T-helper 2 cell (primary cell): ENCODE measurements at places on chromosomes 7 and 10.

- no peak for DNase-seq
Measured at GRCh38 chr10:104002911-104003310, 36.0 kb downstream of the SLK start.

GRCh38 chr10:12413369-12413711 is 64.0 kb downstream of the CAMK1D start:
- DNase-seq, result no peak

DNA sequence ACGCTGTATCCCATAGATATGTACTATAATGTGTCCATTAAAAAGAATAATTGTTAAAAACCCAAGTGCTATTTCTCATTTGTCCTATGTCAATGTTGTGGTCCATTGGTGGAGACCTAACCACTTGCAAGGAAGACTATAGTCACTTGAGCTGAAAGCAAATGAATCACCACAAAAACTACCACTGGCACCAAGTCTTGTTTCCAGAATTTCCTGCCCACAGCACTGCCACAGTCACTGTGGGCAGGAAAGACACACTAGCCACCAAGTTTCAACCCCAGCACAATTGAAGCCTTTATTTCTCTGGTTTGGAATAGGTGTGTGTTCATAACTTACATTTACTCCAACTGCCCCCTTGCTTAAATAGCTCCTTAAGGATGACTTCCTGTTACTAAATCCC is 12.4 kb downstream of the DIP2C start:
- no peak for DNase-seq

GRCh38 chr7:95213809-95214492 is 110.4 kb downstream of the PON1 start:
- DNase-seq, result no peak

DNA sequence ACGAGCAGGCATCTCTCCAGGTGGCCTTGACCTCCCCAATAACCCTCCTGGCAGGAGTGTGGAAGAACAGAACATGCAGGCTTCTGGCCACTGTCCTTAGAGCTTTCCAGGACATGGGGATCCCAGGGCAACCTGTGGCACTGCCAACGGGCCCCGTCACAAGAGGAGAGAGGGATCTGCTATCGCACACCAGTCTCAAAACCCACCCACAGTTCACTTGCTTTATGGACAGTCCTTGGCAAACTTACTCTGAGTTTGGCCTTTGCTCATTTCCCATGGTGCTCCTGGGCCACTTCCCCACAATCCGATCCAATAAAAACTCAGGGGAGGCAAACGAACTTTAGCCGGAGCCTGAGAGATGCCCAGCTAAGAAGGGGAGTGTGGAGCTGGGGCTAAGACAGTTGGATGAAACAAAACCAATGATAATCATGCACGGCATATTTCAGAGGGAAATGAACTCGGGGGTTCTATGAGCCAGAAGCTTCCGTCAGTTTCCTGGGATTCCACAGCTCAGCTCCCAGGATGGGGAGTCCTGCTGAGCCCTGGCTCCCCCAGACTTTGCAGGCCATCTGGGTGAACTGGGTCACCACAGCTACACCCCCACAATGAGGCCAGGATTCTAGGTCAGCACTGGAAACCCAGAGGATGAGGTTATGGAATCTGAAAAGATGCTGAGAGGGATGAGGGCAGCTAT is 158.4 kb downstream of the NEURL1 start:
- no peak for DNase-seq

DNA sequence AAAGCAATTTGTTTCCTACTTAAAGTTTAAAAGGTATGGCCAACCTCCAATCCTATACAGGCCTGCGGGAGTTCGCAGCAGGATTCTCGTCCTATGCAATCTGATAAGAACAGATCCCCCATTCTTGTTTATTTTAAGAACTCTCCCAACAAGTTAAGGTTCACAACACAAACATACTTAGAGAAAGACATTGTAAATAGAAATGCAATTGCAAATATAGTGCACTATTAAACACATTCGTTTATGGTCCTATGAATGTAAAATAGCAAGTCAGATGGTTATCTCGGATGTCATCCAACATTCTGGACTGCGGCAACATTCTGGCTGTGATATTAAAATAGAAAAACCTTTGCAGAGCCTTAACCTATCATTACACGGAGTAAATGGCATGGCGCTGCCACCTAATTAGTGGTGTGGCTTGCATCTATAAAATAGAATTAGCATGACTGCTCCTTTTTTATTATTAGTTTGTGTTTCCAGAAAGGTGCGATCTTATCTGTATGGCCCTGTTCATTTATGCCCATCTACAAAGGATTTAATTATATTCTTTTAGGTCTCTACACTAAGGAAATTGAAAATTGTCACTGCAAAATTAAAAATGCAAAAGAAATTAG is 37.0 kb downstream of the BEND7 start:
- no peak for DNase-seq

DNA sequence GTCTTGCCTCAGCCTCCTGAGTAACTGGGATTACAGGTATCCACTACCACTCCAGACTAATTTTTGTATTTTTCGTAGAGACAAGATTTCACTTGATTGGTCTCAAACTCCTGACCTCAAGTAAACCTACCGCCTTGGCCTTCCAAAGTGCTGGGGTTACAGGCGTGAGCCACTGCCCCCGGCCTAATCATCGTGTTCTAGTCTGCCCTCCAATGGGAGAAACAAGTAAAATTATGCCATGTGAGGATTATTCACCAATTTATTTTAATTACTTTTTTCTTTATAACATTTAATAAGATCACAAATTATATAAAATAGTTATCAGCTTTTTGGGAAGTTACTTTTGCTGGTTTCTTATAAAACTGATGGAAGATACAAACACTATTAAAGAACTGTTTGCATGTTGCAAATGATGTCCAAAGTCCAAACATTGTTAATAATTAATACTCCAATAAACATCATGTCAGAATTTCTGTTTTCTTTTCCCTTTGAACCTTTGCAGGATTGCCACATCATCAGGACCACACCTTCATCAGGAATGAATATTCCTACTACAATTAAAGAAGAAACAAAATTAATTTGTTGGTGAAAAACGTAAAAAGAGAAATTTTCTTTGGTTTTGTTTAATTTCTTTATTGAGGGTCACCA is 786 bp upstream of the AKR1C4 start:
- DNase-seq, result no peak

- DNase-seq, result no peak
Measured at GRCh38 chr10:123175389-123176387, 21.5 kb downstream of the BUB3 start.

DNA sequence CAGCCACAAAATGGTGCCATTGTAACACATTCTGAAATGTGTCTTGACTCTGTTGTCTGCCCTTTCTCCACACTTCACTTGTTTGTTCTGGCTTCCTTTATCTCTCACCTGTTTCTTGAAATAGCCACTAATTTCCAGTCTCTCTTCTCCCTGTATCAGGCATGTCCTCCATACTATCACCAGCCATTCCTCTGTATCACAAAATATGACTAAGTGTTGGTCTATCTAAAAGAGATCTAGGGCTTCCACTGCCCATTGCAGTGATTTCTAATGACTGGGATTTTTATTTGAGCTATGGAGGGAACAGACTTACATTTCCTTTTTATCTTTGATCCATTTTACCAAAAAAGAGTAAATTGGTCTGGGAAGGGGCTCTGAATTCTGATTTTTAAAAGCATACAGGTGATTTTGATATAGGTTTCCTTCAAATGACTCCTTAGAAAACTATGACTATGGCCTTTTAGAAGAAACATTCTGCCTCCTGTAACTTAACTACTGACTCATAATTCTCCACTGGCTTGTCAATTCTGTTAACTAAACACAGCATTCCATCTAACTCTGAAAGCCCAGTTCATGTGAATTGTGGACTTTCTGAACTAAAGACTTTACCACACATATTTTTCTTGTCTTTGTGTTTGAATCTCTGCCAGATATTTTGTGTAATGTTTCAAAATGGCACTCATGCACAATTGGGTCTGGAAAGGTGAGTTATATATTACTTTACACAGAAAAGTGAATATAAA is 1121.4 kb downstream of the XPNPEP1 start:
- DNase-seq, result no peak

GRCh38 chr7:3210531-3210930 is 90.5 kb upstream of the SDK1 start:
- DNase-seq, result no peak

DNA sequence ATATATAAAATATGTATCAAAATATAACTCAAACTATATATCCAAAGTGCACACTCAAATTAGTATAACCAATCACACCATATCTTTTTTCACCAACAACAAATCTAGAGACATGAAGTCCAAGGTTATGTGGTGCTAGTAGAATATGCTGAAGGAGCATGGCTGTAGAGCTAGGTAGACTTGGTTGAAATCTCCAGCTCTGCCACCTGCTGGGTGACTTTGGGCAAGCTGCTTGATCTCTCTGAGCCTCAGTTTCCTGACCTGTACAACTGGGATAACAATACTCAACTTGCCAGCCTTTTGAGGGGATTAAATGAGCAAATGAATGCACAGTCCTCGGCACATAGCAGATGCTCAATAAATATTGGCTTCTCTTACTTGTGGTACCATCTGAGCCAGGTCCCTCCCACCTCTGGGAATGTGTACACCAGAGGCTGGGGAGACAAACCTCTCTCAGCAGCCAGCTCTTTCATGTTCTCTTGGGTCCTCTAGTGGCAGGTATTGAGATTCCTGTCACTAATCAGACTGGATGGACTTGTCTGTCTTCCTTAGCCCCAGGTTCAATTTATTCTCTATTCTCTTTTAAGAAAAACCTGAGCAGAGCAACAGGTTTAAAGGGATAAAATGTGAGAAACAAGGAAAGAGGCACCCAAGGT is 94.3 kb upstream of the PDE1C start:
- DNase-seq, result no peak

- no peak for DNase-seq
Measured at GRCh38 chr7:2729031-2729892, 41.3 kb downstream of the AMZ1 start.

GRCh38 chr10:73591935-73592699 is 975 bp upstream of the USP54 start:
- DNase-seq, result no peak

DNA sequence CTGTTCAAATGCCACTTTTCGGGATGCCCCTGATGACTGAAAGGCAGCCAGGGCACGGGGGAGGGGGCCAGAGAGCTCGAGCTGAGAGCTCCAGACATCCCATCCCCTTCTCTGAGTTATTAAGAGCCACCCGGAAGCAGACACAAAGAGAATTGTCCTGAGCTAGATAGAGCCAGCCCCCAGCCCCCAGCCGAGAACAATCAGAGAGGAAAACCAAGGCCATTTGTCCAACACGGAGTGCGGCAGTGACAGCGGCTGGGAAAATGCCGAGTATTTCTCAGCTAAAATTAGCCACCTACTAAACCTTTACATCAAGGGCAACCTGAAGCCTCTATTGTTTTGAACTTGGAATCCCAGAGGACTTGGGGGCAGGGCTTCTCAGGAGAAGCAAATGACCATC is 51.0 kb downstream of the UNC5B start:
- no peak for DNase-seq

GRCh38 chr10:67925449-67926005 is 41.1 kb downstream of the SIRT1 start:
- DNase-seq, result no peak

GRCh38 chr10:24376731-24377130 is 167.8 kb downstream of the KIAA1217 start:
- no peak for DNase-seq
